ENCODE measurements at places on chromosomes 5 and 9.
A peak's percentile ranks its signal among the peaks of the same experiment; 100 is the strongest.

- ATAC-seq: peak; percentile 38
Observed at GRCh38 chr9:97529363-97530076, 28.1 kb downstream of the TMOD1 start.

- ATAC-seq: no peak
Observed at GRCh38 chr9:70442328-70442848, 27.9 kb upstream of the KLF9 start.

- ATAC-seq: no peak
Observed at GRCh38 chr5:42927730-42928129, 112.4 kb downstream of the ANXA2R start.

DNA sequence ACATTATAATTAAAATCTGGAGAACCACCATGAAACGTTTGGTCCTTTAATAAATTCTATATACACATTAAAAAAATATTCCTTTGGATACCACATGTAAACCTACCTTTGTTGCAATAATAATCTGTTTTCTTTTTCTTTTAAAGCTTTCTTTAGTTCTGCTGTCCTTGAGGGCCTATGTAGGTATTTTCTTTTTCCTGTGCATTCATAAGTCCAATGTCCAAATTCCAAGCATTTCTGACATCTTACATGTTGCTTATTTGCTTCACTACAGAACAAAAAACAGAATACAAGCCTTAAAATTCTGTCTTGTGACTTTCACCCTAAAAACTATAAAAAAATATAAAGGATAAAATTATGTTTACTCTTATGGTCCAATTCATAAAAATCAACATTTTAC lies 19.7 kb downstream of the ZCCHC10 start:
- peak; percentile 50 for ATAC-seq

DNA sequence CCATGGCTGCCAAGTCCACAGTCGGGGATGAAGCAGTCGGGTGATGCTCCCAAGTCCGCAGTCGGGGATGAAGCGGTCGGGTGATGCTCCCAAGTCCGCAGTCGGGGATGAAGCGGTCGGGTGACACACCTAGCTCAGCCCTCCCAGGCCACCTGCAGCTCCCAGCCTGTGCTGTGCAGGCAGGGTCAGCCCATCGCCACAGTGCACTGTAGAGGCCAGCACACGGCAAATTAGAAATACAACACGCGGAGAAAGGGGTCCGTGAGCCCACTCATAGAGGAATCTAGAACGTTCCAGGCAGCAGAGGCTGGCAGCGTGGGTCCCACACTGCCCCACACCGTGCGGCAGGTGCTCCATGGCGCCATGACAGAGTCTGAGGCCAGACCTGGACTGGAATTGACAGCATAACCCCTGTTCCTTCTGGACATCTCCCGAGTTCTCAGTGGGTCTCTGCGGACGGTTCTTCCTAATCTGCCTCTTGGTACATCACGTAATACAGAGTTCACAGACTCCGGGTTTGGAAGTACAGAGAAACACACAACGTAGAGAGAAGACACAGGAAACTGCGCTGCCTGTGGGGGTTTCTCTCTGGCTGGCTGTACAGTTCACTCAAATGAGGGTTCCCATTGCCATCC lies 7.7 kb upstream of the EXOC3 start:
- no peak for ATAC-seq

DNA sequence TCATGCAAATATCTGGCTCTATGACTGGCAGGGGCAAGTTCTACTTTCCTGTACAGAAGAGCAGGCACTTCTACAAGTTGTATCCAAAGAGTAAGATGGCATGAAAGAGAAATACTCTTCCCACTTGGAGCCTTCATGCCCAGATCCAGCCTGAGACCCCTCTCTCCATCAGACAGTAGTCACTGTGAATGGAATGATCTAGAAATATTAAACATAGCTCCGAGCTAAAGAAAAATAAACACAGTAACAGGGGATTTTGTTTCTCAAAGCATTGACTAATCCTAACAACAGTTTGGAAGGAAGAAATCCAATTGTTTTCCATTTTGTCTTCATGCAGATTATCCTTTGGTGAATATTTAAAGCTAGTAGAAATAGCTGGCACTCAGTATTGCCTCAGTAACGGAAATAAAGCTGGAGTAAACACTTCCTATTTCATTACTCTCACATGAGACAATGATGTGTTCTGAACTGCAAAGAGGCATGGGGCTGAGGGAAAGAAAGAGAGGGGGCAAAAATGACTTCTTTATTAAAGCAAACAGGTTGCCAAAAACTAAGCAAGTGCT lies 100.0 kb downstream of the SEMA5A start:
- ATAC-seq: no peak

DNA sequence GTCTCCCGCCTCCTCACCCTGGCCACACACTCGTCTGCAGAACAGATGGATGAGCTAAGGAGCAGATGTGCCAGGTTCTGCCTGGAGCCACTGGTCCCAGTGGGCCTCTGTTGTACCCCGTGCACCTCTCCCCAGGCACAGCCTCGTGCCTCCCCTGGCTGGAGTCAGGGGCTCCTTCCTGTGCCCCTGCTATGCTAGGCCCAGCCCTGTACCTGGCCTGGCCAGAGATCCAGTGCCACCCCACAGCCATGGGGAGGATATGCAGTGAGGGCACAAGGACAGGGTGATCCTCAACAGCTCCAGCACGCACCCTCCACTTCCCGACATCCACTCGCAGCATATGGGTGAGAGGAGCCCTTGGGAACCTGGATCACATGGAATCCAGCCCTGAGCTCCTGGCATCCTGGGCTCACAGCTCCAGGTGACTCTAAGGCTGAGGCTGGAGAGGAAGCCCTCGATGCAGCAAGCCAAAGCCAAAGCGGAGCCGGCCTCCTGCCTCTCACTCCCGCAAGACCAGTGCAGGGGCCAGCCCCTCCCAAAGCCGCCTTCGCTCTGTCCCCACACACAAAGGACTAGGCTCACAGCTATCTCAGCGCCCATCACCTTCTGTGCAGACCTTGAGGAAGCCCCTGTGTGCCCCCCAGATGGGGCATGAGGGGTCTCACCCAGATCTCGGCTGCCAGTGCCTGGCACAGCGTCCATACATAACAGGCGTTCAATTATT lies 23.7 kb upstream of the ADAMTS2 start:
- no peak for ATAC-seq

DNA sequence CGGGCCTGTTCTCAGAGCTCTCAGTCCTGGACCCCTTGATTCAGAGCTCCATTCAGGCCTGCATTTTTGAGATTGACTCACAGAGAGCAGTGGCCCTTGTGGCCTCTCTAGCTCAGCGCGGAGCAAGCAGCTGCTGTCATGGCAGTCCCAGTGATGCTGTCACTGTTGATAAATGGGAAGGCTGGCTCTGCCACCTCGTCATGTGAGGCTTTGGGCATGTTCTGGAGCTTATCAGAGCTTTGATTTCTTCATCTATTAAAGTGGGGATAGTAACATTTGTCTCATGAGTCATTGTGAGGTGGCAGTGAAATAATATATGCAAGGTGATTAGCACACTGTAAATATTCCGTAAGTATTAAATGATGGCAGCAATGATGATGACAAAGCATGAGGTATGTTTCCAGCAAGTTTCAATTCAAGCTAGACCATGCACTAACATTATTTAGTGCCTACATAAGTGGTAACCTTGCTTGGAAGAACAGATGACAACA lies 126.4 kb upstream of the CXCL14 start:
- ATAC-seq: no peak

DNA sequence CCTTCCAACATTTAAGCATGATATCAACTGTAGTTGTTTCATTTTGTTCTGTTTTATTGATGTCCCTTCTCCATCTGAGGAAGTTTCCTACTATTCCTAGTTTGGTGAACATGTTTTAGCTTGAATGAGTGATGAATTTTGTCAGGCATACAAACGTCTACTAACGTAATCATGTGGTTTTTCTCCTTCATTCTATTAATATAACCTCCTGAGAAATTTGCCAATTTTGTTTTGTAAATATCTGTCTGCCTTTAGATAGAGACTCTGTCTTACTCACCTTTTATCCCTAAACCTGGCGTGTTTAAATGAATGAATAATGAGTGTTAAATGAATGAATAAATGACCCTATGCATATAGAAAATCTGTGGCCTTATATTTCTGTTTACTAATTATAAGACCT lies 26.5 kb upstream of the NREP start:
- ATAC-seq: no peak

- ATAC-seq: no peak
Observed at GRCh38 chr5:136981936-136982335, 517.2 kb downstream of the SPOCK1 start.

- no peak for ATAC-seq
Observed at GRCh38 chr5:95909738-95910137, 51.9 kb downstream of the ELL2 start.

GRCh38 chr9:37954581-37954981 lies 50.7 kb upstream of the SLC25A51 start:
- ATAC-seq: no peak

DNA sequence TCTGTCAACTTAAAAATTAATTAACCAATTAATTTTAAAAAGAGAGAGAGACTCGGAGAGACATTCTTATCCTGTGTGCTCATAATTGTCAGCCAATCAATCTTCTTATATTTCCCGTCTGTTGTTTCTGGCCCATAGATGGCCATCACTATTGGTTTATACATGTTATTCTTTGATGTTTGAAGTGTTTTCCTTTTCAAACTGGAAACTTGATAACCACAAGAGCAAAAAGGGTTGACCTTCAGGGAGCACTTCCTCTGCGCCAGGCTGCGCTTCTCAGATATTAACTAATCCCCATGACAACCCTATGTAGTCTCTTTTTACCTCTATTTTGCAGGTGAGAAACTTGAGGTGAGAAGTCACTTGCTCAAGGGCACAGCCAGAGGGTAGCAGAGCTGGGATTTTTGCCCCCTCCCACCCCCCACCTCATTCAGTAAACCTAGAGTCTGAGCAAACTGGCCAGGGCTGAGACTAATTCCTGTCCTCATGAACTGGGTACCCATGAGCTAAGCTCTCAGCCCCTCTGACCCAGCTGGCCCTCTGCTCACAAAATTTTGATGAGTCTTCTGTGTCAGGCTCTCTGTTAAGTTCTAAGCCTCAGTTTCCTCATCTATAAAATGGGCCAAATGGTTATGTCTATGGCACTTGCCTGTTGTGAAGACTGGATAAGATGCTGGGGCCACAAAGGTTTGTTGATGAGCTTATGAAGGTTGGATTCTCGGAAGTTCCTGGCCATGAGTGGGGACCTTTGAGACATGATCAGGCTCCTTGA lies 86.0 kb upstream of the SH3PXD2B start:
- ATAC-seq: no peak

GRCh38 chr5:104793755-104794080 lies 1231.1 kb upstream of the NUDT12 start:
- ATAC-seq: no peak

DNA sequence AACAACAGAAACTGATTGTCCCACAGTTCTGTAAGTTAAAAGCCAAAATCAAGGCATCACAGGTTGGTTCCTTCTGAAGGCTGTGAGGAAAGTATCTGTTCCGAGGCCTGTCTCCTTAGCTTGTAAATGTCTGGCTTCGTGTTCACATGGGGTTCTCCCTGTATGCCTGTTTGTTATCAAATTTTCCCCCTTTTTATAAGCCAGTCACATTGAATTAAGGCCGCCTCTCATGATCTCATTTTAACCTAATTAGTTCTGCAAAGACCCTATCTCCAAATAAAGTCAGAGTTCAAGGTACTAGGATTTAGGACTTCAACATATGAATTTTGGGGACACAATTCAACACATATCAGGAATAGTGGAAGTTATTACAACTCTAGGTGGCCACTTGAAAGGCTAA lies 331.5 kb downstream of the PIK3R1 start:
- no peak for ATAC-seq

DNA sequence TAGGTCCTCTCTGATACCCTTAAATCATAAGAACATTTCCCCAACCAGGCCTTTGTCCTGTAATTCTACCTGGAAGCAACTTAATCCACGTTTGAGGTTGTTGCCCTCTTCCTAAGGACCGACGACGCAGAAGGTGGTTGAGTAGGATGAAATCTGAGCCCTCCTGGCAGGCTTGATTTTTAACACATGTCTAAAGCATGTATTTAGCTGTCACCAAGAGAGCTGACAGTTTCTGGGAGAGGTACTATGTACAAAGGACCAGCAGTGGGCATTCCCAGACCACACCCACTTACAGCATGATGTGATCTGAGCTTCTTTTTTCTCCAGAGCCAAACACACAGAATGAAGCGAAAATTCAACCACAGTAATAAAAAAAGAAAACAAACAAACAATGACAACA lies 260.9 kb downstream of the SH3GL2 start:
- ATAC-seq: no peak

DNA sequence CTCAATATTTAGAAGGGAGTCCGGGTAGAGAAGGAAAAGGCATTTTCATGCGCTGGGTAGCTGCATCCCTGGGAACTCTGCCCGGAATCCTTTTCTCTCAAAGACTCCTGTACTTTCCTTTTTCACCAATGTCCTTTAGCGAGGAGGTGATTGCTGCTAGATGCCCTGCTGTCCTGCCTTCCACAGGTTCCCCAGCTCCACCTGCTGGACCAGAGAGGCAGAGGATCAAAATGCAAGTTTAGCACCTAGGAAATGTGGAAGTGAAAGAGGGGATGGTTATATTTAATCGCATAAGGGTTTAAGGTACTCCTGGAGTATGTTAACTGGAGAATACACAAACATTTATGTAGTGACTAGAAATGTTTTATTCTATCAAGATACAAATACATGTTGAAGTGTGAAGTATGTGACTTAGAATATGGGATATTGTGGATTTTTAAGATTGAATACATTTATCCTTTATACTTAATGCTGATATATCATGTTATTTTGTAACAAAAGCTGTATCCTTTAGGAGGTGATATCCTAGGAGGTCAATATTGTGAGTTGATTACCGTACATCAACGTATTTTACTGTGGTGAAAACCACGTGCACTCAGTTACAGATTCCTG lies 145.7 kb downstream of the ARHGAP26 start:
- peak; percentile 75 for ATAC-seq

- peak; percentile 18 for ATAC-seq
Observed at GRCh38 chr9:125756518-125756917, 9.3 kb downstream of the PBX3 start.

DNA sequence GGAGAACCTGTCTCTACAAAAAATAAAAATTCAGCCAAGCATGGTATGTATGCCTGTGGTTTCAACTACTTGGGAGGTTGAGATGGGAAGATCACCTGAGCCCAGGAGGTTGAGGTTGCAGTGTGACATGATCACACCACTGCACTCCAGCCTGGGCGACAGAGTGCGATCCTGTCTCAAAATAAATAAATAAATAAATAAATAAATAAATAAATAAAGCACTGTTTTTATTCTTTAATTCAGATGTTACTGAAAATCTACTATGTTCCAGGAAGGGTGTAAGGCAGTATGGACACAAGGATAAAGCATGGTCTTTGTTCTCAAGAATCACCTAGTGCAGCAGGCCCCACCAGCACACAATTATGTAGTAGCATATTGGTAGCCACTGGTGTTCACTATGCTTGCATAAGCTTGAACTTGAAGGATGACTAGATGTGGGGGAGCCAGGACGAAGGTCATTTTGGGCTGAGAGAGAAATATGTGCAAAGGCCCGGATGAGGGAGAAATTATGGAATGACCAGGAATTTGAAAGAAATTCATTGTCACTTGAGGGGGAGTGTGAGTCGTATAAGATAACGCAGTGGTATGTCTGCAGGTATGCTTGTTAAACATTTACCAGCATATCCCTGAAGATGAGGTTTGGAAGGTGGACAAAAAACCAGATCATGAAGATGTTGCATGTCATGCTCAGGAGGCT lies 70.2 kb upstream of the CD180 start:
- ATAC-seq: no peak

- no peak for ATAC-seq
Observed at GRCh38 chr5:131671409-131671808, 36.4 kb upstream of the RAPGEF6 start.
